Renal cortical epithelial cell (primary cell): ENCODE measurements at places on chromosomes 3 and 15. TPM values are rescaled to one million over a fixed set of nuclear protein-coding genes. Genes with fewer than 3 reads are reported as not detected.

The OSTN gene
- total RNA-seq, result not detected in 2 replicates

The MCCC1 gene
- total RNA-seq, result 24.3 and 38.8 TPM in 2 replicates

The ITGA11 gene
- total RNA-seq, result under 0.01 and 9.2 TPM in 2 replicates

The SOX14 gene
- not detected in 2 replicates for total RNA-seq

The PPM1L gene
- 2.1 and 5.1 TPM in 2 replicates for total RNA-seq

The GOLGA8J gene
- 0.10 TPM in 1 of 2 replicates, not detected in the other for total RNA-seq

The OSBPL10 gene
- total RNA-seq, result 17.0 and 78.3 TPM in 2 replicates
